ENCODE measurements at places on chromosomes 1 and 21.

DNA sequence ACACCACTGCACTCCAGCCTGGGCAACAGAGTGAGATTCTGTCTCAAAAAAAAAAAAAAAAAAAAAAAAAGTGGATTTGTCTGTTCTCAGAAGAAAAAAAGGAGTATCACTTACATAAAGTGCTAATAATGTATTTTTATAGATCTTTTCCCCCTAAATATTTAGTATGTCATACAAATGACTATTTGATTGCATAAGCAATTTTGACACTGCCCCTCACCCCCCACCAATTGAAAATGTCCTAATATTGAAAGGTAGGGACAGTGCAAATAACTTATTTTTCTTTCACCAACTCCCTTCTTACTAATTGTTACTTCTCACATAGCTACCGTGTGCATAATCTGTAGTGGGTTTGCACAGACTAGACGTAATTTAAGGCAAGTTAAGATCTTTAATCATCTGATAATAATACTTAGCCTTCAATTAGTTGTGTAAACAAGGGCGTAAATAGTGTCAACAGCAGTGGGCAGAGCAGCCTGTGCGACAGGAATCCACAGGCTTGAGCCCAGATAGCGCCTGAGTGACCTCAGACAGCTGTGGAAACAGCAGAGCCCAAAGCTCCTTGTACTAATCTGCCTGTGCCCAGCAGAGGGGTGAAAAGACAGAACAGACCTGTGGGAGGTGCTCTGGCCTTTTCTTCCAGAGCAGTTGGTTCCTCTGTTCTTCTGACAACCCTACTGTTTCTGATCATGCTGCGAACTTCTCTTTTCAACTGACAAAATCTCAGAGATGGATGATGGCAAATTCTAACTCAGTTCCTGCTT, 4.5 kb upstream of the IER5 start:
- DNase-seq = peak; percentile 49

DNA sequence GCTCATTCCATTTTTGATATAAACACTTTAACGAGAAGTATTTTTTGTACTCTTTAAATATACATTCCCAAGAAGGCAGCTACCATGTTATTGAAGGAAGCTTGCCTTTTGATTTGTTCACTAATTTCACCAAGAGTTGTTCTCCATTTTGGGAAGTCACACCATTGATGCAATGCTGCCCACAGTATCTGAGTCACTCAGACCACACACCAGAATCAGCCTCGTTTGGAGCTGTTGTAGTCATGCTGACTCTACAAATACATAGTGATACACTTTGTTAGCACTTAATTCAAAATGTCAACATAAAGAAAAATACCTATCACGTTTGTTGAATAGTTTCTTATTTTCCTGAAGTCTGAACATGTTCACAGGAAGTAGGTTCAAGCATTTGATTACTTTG, 78.7 kb downstream of the PAPPA2 start:
- no peak for DNase-seq

GRCh38 chr21:15243406-15243805, 178.6 kb upstream of the NRIP1 start:
- no peak for DNase-seq

DNA sequence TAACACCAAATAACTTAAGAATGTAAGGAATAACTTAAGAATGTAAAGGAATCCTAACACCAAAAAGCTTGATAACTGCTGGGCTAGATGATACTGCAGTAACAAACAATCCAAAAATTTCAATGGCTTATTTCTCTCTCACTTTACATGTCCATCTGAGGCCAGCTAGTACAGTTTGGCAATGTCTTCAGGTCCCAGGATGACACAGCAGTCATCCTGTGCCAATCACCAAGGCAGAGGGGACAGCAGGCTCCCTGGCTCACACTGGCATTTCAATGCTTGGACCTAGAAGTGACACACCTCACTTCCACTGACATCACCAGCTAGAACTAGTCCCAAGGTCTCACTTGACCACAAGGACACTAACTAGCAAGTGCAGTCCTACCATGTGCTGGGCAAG, 15.3 kb downstream of the DNAJC11 start:
- DNase-seq = no peak
